Right renal cortex interstitium (tissue), 3 donors: ENCODE measurements at places on chromosomes 2 and 18. TPM values are rescaled to one million over a fixed set of nuclear protein-coding genes. Genes with fewer than 3 reads are reported as not detected.

DNA sequence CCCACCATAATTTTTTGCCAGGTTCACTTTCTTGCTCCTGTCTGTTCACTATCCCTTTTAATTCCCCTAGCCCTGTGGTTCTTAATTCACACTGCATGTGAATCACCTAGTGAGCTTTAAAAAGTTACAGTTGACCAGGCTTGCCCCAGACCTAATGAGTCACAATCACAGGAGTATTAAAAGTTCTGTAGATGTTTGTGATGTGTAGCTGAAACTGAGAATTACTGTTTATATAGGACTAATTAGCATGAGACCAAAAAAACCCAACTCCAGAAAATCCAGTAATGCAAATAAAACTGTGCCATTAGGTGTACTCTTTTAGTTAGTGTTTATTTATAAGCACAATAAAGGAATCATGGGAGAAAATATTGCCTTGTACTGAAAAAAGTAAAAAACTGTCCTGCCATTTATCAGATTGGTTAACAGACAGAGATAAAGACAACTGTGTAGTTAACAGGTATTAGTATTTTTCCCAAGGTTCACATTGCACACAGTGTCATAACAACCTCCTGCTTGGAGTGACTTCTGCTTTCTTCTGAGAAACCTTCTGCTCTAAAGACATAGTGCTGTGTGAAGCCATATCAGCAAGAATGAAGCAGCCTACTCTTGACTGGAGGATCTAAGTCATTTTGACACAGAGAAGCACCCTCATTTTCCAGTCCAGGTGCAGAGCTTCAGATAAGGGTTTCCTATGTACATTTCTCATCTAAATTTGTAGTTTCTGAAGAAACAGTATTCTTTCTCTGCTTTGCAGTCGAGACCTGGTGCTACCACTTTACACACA, 39.0 kb downstream of the VAPA start:
- no peak for DNase-seq

- DNase-seq = no peak
Measured at GRCh38 chr2:206804326-206804725, 38.9 kb downstream of the FASTKD2 start.

DNA sequence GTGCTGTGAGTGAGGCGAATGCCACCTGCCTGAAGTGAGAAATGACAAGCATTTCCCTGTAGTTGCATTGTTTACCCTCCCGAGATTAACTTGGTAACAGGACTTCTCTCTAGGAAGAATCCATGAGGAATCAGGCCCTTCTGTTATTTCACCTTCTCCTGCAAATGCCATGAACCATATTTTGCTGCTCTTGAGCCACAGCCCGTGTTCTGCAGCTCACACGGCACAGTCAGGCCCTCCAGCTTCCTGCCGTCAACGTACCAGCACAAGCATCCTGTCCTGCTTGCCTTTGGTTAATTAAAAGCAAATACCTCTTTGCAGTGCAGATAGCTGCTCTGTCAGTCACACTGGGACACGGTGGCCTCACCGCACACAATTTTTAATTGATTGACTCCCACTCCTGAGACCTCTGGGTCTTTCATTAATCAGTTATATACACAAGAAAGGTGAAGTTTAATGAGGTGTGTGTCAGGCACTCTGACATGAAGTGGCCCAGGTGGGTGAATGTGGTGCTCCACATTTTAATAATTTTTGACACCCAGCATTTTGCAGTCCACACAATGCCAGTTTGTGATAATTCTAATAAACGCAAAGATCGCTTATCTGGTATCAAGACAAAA, 95.3 kb upstream of the ASB18 start:
- DNase-seq = no peak

- no peak for DNase-seq
Measured at GRCh38 chr2:25306777-25307368, 34.9 kb downstream of the DNMT3A start.

- no peak for DNase-seq
Measured at GRCh38 chr2:98601532-98602132, 6.7 kb downstream of the COA5 start.

DNA sequence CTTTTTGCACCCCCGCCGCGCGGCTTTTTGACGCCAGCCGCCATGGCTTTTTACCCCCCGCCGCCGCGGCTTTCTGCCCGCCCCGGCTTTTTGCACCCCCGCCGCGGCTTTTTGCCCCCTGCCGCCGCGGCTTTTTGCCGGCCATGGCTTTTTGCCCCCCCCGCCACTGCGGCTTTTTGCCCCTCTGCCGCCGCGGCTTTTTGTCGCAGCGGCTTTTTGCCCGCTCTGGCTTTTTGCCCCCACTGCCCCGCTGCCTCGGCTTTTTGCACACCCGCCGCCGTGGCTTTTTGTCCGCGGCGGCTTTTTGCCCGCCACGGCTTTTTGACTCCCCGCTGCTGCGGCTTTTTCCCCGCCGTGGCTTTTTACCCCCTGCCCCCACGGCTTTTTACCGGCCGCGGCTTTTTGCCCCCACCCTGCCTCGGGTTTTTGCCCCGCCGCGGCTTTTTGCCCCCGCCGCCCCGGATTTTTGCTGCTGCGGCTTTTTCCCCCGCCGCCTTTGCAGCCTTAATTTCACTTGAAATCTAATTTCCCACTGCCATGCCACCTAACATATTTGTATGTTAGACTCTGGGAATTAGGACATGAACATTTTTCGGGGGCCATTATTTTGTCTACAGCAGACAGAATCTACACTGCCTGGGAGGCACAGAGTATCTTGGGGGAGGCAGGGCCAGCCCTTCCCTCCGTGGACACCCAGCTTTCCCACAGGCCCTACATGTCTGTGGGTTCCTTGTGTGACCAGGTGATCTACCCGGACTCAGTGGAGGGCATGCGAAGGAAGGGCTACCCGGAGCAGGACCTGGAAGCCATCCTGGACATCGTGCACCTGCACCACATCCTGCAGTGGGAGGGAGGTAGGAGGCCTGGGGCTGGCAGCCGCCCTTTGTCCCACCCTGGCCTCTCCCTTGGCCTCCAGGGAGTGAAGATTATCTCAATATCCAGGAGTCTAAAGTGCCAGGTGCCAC, 3031.0 kb upstream of the TEKT4 start:
- DNase-seq = no peak

DNA sequence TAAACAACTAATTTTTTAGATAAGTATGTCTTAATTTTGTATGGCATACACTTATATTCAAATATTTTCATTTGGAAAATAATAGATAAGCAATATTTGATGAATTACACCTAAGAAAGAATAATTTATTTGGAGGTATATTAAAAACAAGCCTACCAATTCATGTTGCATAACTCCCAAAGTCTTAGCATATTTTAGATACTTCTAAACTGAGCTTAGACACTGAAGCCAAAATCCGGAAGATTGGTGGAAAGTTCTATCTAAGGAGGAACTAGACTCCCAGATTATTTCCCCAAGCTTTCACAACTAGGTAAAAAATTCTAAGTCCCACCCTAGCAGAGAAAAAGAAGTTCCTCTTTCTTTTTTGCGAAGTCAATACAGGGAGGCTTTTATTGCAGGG, 221.0 kb upstream of the MMADHC start:
- no peak for DNase-seq

DNA sequence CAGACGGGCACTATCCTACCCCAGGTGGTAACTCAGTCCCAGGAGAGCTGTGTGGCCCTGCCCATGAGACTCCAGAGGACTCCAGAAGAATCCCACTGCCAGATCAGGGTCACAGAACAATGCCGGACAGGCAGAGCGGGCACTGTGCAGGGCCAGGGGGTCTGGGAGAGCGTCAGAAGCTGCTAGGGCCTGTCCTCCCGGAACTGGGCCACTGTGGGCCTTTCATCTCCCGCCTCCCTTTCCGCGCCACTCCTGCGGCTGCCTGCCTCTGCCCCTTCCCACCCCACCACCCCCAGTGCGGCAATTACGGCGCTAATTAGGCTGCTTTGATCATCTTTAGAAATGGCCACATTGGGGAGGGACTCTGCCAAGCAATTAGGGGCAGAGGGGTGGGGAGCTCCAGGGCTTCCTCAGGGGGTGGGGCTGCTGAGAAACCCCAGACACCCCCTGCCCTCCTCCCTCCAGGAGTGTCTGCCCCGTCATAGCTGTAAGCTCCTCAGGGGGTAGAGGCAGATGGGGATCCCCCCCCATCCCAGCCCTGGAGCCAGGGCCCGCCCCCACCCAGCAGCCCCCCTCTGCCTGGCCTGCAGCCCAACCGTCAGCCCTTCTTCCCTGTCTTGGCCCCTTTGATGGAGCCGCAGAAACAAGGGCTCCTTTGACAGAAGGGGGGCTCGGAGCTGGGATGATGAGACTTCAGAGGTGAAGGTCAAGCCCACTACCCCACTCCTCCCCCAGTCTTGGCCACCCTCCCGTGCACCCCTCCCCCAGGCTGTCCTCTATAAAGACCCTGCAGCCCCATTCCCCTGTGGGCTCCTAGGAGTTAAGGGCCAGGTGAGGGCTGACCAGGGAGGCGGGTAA, at the start of gene PRSS56:
Gene PRSS56 (plus strand): TSS at position 808 of the 858 bp plus-strand sequence. CDS start 211 bp downstream, outside the sequence.
- DNase-seq = no peak

DNA sequence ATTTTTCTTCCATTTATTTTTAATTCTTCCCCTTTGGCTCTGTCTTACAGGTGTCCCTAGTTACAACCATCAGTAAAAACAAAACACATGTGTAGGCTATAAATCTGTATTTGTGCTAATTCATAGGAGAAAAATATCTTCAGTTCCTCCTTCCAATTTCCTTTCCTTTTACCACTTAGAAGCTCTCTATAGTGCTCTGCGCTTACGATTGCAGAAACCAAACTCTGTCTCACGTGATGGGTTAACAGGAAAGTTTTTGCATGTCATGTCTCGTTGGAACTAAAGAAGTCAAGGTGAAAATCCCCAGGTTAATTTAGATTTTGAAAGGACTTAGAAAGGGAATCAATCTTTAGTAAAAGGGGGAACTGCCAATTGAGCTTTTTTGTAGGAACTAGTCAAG, 1390.5 kb upstream of the ZEB2 start:
- DNase-seq = no peak

The CASP10 gene
- 8.0 TPM for polyA plus RNA-seq

DNA sequence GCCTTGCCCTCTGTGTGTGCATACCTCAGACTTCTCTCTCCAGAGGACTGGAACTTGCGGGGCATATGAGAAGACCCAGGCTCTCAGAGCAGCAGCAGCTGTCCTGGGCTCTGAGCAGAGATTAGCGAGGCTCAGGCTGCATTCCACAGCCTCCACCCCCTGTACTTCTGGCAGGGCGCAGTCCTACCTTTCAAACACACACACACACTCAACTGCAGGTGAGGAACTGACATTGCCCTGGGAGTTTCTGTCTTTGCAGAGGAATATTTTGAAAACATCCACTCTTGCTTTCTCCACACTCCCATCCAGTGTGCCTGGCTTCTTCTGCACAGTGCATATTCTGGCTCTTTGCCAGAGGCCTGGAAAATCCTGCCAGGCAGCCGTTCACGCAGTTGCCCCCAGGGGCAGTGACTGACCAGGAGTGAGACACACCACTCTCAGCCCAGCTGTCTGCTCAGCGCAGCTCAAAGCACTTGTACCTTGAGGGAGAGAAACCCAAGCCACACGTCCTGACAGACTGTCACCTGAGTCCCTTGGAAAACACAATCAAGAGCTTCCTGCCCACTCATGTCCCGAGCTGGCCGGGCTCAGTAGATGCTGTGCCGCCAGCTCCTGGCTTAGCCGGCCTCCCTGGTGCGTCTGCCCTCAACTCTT, 460.8 kb downstream of the RNF144A start:
- DNase-seq = no peak

GRCh38 chr2:15178946-15179345, 382.2 kb downstream of the NBAS start:
- no peak for DNase-seq

GRCh38 chr2:10909050-10909995, 2.4 kb upstream of the KCNF1 start:
- DNase-seq = no peak

- DNase-seq = no peak
Measured at GRCh38 chr18:9688036-9688741, 19.9 kb upstream of the RAB31 start.

DNA sequence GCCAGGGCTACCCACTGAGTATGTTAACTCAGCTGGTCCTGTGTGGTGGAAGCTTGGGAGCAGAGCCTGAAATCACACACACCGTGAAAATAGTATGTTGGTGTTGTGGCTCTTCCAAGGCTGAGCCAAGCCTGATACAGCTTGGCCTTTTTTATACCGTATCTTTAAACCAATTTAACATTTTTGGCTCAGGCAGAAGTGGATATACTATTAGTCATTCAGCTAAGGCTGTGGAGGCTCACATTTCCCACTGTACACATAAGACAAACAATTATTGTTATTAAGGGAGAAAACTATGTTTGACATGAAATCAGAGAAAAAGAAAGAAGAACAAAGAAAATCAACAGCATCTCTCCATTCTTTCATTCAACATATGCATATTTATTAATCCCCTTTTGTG, 159.0 kb downstream of the BCL11A start:
- DNase-seq = no peak

The CCBE1 gene
- 34.8 TPM for polyA plus RNA-seq

- no peak for DNase-seq
Measured at GRCh38 chr2:98874186-98874689, 61.8 kb downstream of the CRACDL start.
